ENCODE measurements at places on chromosomes 1 and 21.

- DNase-seq, result no peak
Measured at GRCh38 chr1:159985473-159985872, 31.4 kb upstream of the SLAMF9 start.

GRCh38 chr1:181484821-181485220 lies 1.5 kb downstream of the CACNA1E start:
- peak; percentile 34 for DNase-seq

DNA sequence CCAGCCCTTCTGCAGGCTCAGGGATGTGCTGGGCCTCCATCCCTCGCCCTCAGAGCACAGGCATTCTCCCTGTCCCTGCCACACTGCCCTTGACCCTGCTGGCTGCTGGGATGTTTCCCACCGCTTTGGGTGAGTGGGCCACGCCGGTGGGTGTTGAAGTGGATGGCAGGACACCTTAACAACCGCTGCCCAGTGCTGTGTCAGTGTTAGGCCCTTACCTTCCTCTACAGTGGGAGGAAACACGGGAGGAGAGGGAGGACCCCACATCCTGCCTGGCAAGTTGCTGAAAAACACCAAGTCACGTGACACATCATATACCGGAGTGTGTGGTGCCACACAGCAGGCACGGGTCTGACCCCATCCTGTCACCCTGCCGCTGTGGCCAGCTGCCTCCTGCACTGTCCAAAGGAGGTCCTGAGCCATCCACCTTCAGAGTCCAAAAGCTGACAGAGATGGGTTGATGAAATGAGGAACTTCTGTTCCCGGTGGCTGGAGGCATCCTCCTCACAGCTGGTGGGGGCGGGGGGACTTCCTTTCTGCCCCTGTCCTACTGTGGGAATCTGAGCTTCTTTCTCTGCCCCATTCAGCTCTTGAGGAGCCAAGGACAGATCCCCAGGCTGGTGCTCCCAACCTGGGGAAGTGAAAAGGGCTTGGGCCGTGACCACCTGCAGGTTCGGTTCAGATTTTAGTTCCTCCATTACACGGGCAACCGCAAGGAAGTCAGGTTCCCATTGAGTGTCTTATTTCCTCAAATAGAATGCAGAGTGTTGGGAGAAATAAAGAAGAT lies 3.2 kb upstream of the THEMIS2 start:
- DNase-seq, result no peak

- DNase-seq, result peak; percentile 83
Measured at GRCh38 chr1:171742577-171742922, 685 bp upstream of the VAMP4 start.

- DNase-seq, result no peak
Measured at GRCh38 chr1:222047366-222047765, 305.5 kb upstream of the DUSP10 start.

DNA sequence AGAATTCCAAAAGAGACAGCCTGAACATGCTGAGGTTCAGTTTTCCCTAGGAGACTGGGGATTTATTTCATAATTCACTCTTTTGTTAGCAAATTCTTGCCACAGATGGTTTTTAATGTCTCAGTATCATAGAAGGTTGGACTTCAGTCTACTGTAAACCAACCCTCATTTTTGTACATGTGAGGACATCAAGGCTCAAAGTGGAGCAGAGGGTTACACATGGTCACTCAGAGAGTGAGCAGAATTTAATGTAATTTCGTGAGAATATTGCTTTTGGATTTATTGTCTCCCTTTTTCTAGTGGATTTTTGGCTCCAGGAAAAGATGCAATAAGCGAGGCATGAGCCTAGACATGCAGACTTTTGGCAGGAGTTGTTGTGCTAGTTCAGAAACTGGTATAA lies 210.8 kb upstream of the JUN start:
- no peak for DNase-seq

- DNase-seq, result peak; percentile 75
Measured at GRCh38 chr1:208256091-208256490, 11.9 kb upstream of the PLXNA2 start.

DNA sequence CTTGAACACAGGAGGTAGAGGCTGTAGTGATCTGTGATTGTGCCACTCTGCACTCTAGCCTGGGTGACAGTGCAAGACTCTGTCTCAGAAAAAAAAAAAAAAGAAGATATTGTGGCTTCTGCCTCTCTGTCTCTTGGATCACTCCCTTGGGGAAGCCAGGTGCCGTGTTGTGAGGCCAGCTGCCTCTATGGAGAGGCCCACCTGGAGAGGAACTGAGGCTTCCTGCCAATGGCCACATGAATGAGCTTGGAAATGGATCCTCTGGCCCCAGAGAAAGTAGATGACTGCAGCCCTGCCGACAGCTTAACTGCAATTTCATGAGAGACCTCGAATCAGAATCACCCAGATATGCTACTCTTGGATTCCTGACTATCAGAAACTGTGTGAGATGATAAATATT lies 19.7 kb upstream of the AK2 start:
- no peak for DNase-seq

- DNase-seq, result peak; percentile 4
Measured at GRCh38 chr1:59994302-59995198, 68.0 kb upstream of the CYP2J2 start.

DNA sequence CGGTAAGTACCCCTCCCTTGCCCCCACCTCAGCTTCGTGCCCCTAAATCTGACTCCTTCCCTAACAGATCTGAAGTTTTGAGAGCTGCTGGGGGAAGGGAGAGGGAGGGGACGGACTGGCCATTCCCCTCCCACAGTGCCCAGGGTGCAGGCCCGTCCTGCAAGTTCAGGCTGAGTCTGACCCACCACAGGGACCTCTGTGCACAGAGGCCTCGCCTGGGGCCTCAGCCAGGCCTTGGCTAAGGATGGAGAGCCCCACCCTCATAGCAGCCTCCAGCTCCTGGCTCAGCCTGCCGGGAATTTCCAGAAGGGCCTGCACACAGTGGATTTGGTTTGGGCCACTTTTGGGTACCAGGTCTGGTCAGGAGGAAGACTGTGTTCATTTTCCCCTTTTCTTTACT lies 31.2 kb upstream of the TNFRSF1B start:
- DNase-seq, result no peak

- no peak for DNase-seq
Measured at GRCh38 chr1:165169028-165169427, 187.5 kb downstream of the LMX1A start.

- DNase-seq, result no peak
Measured at GRCh38 chr1:11531314-11531870, 52.4 kb downstream of the DISP3 start.

- peak; percentile 71 for DNase-seq
Measured at GRCh38 chr1:33348676-33349080, 27.8 kb upstream of the A3GALT2 start.

GRCh38 chr1:52142220-52143183 lies 613 bp downstream of the ZFYVE9 start:
- peak; percentile 79 for DNase-seq

DNA sequence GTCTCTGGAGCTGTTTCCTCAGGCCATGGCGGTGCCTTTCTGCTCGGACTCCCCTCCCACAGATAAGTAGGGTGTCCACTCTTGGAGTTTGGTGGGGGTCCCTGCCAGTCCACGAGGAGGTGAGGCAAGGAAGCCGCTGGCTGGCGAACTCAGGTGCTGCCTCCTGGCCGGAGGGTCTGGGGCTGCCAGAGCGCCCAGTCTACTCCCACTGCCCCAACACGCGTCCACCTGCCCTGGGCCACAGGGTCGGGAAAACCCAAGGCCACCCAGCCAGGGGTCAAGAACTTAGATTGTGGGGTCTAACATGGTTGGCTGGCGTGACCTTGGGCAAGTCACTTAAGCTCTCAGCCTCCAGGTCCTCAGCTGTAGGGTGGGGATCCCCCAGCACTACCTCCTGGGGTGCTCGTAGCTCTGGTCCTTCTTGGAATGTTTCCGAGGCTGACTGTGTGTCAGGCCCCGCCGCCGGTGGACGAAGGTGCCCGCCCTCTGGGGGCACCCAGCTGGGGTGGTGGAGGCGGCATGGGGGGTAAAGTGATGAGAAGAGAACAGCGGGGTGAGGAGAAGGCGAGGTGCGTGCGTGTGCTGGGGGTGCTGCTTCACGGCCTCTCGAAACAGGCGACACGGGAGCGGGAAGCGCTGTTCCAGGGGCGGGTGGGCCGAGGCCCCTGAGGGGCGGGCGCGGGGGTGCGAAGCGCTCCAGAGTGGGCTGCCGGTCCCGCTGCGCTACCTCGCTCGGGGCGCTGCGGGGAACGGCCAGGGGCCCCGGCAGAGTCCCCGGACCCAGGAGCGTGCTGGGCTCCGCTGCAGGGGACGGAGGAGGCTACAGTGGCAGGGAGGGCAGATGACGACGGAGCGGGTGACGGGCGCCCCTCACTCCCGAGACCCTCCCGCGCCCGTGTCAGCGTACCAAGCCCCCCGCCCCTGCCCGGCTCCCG lies 1.2 kb downstream of the SH2D5 start:
- DNase-seq, result peak; percentile 55

DNA sequence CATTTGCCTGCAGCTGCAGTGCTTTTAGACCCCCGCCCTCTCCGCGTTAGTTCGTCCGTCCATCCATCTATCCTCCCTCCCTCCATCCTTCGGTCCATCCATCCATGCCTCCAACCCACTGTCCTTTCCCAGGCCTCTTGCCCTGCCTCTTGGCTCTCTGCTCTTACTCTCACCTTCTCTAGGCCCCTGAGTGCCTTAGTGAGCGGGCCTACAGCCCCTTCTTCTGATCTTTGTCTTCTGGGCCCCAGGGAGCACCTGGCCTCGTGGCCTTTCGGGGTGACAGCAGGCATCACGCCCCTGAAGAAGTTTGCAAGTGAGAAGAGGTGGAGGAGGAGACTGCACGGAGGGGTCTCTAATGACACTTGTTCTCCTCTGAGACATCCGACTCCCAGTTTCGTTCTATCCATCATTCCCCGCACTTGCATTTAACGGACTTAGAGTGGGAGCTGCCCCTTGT lies 842 bp downstream of the ATXN7L2 start:
- DNase-seq, result no peak

GRCh38 chr1:230772457-230773395 lies 25.5 kb downstream of the CAPN9 start:
- peak; percentile 32 for DNase-seq

DNA sequence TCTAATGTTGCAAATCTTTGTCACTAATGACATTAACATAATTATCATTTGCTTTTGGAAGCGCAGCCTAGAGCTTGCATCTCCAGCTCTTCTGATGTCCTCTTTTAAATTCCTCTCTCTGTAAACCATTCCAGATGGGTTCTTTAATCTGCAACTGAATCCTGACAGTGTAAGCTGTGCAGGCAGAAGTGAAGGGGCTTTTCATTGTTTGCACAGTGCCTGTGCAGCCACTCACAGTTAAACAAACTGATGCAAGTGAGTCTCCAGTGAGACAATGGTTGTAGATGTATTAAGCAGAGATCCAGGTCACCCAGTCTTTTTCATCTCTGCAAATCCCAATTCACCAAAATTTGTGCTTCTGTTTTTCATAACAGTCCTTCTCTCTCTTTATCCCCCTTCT lies 22.5 kb upstream of the FCRL5 start:
- DNase-seq, result peak; percentile 94

All from NCI-H82 (cell line).